ENCODE measurements at places on chromosomes 7 and 10. TPM values are rescaled to one million over a fixed set of nuclear protein-coding genes. Genes with fewer than 3 reads are reported as not detected.

Gene ARID5B
- polyA plus RNA-seq = 51.7 TPM

Gene HOXA1
- polyA plus RNA-seq = 2.6 TPM

DNA sequence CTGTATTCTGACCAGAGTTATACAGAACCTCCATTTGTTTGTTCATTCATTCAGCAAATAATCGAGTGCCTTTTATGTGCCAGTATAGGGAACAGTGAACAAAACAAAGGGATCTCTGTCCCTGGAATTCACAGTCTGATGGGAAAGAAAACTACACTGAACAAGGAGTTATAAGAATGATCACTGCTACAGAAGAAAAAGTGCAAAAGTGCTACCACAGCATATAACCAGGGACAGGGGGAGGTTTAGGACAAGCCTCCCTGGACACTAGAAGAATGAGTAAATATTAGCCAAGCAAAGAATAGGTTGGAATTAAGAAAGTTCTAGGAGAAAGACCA lies 4.2 kb downstream of the CLDN12 start:
- no peak for DNase-seq

- no peak for DNase-seq
Measured at GRCh38 chr7:48045195-48045765, 9.9 kb downstream of the C7orf57 start.

DNA sequence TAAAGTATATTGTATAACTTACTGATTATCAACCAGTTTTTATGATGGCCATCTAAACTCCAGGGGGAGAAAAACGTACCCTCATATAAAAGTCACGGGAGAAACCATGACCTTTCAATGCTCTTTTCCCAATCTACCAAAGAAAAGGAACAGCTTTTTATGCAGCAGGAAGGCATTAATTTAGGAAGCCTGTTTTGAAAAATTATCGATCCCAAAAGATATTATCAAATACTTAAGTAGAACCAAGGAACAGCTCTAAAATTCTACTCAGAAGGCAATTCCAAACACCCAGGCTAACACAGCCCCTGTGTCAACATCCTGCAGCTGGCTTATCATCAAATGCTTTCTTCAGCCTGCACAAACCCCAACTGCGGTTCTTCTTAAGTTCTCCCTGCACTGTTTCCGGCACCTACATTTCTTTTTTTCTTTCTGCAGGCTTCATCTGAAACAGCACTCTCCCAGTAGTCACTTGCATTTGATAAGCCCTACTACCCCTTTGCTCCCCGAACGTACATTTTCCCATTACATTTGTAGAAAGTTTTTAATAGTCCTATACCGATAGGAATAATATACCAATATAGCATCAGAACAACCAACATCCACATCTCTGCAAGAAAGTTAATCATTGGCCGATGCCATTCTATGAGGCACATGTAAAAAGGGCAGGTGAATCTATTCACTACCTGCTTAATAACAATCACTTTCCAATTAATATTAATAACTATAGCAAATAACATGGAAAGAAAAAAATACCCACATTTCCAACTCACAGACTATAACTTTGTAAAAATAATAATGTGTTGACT lies 47.9 kb downstream of the PIP4K2A start:
- no peak for DNase-seq
